ENCODE measurements at places on chromosomes 11 and 22. TPM values are rescaled to one million over a fixed set of nuclear protein-coding genes. Genes with fewer than 3 reads are reported as not detected.

The GAS2 gene
- 0.48 TPM for total RNA-seq

The APOBEC3B gene
- total RNA-seq, result 14.9 TPM

DNA sequence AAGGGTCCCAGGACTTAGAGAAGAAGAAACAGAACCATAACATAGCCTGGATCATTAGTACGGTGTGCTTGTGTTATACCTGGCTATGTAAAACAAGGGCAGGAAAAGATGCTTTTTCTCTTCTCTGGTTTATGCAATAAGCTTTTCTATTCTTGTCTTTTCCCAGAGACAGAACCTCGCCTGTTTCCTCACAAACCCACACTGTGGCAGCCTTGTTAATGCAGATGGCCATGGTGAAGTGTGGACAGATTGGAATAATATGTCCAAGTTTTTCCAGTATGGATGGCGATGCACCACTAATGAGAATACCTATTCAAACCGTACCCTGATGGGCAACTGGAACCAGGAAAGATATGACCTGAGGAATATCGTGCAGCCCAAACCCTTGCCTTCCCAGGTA is 2.9 kb downstream of the CFAP68 start:
- DNase-seq, result no peak

GRCh38 chr11:120814531-120815318 is 209.2 kb upstream of the TBCEL start:
- DNase-seq, result no peak

Data from HFFc6 (cell line).